ENCODE measurements at places on chromosomes 5 and 9.

DNA sequence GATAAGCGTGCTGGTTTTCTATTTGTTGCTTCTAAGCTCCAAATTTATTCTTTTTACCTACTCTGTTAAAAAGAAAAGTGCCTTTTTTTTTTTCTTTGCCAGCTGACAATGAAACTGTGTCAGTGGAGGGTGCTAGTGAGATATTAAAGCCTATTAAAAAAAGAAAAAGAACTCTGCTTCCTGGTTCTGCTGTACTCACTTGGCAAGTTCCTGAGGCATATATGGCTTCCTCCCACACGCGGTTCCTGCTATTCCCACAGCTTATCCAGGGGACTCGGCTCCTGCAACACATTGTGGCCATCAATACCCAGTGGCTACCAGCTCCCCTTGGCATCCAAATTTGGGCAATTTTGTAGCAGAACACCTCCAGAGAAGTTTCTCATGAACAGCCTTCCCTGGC is 1977.7 kb upstream of the CDH9 start:
- no peak overlapping the region for H3K4me3 ChIP-seq
- no peaks in the 10 kb centered on the region for H3K27me3 ChIP-seq
- no peak overlapping the region for H3K27ac ChIP-seq
- H3K4me1 ChIP-seq, result no peaks in the 10 kb centered on the region
- DNase-seq, result no peak
- H3K36me3 ChIP-seq, result no peaks in the 10 kb centered on the region

GRCh38 chr5:170503990-170504596 is at the start of gene KCNIP1:
KCNIP1 (plus strand) TSS chr5:170504020.
- no peak within 1 kb of the TSS for H3K4me3 ChIP-seq
- H3K27ac ChIP-seq, result no peak within 1 kb of the TSS
- peaks cover 4% of the 10 kb centered on the region for H3K4me1 ChIP-seq
- DNase-seq, result no peak

GRCh38 chr5:100444961-100445360 is 90.2 kb upstream of the FAM174A start:
- DNase-seq, result no peak
- no peaks in the 10 kb centered on the region for H3K27me3 ChIP-seq
- no peaks in the 10 kb centered on the region for H3K4me1 ChIP-seq
- no peak overlapping the region for H3K27ac ChIP-seq
- H3K36me3 ChIP-seq, result no peaks in the 10 kb centered on the region

DNA sequence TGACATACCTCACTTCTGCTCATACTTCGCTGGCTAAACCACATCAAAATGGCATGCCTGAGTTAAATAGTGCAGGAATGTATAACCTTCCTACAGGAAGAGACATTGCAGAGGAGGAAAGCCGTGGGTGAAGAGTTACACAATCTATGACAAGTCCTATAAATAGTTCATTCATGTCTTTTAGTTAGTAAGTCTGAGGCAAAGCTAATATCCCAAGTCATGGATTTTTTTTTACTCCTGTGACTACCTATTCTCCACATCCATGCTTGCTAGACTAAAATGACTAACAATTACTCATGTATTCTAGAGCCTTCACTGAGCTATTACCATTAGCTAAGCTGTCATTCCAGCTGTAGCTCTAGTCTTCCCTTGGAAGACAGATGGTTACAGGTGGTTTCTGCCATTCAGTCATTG is 391.3 kb downstream of the NR2F1-AS1 start:
- H3K4me3 ChIP-seq, result no peak overlapping the region
- H3K4me1 ChIP-seq, result no peaks in the 10 kb centered on the region
- H3K27me3 ChIP-seq, result no peaks in the 10 kb centered on the region

- no peak for DNase-seq
- peaks cover 4% of the 10 kb centered on the region for H3K36me3 ChIP-seq
- H3K4me1 ChIP-seq, result peaks cover 29% of the 10 kb centered on the region
- peaks cover 40% of the 10 kb centered on the region for H3K27me3 ChIP-seq
- H3K27ac ChIP-seq, result no peak overlapping the region
- H3K4me3 ChIP-seq, result no peak overlapping the region
These were observed 3.8 kb upstream of the TJP2 start for GRCh38 chr9:69170231-69170630.

DNA sequence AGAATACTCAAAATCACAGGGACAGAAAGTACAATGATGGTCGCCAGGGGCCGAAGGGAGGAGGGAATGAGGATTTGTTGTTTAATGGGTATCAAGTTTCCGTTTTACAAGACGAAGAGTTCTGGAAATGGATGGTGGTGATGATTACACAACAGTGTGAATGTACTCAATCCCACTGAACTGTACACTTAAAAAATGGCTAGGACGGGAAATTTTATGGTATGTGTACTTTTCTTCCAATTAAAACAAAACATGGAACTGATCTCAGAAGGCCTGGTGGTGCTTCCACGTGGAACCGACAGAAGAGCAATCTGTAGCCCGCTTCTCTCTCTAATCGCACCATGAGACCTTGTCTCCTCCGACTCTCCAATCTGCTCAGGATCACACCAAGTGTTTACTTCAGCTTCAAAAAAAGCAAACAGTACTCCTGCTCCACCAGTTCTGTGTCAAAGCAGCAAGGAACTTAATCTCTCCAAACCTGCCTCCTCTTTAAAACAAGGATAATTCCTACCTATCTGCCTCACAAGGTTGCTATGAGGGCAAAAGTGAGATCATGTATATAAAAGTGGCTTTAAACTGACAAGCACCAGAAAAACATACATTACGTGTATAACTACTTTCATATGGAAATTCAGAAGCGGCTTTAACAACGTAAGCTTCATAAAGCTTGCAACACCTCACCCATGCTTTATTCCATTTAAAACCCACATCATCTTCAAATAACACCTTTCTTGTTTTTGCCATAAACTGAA is 2.1 kb downstream of the ECPAS start:
- no peaks in the 10 kb centered on the region for H3K27me3 ChIP-seq
- no peak for DNase-seq
- H3K27ac ChIP-seq, result peak overlapping the region; percentile 90

DNA sequence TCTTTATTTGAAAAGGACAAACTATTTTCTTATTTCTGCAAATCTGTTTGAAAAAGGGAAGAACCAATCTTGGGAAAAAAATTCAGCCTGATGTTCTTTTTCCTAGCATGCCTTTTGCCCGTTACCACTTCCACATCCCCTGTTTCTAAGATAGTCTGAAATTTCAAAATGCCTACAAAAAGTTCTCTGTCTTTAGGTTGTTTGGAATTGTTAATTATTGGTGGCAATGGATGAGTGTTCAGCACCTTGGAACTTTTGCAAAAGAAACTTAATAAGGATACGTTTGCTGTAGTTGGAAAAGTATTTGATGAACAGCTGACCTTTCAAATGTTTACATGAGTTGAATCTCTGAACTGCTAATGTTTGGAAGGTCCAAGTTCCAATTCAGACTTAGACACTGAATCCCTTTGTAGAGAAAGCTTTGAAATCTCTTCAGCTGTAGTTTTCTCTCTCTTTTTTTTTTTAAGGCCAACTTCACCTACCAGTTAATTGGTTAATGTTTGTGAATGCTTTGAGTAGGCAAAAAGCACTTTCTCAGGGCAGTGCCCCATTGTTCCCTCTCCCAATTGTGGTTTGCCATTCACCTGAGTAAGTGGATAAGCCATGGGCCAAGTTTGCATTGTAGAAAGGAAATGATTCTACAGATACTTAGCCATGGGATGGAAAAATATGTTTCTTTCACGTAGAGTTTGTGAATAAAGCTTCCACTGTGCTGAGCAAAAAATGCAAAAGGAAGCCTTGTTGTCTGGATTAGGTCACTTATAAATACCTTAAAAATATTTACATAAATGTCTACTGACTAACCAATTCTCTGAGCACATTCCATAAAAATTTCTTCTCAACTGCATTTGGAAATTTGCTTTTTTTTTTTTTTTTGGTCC is 156.4 kb upstream of the ELL2 start:
- peaks cover 3% of the 10 kb centered on the region for H3K4me1 ChIP-seq
- no peak overlapping the region for H3K4me3 ChIP-seq
- H3K36me3 ChIP-seq, result no peaks in the 10 kb centered on the region
- peaks cover 3% of the 10 kb centered on the region for H3K27me3 ChIP-seq
- no peak overlapping the region for H3K27ac ChIP-seq

DNA sequence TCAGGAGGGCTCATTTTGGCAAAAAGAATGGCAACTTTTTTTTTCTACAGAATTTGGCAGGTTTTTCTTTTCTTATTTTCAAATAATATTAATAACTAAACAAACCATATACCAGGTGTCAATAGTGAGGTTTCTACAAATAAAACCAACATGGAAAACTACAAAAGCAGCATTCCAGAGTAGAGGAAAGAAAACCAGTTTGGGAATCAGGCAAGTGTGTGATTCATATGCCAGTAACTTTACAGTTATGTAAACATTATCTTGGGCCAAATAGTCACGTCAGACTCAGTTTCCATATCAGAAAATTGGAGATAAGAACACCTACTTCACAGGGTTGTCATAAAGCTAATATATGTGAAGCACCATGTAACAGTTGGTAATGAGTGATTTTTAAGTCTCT is 51.7 kb downstream of the FBXW11 start:
- no peak for DNase-seq
- no peak overlapping the region for H3K4me3 ChIP-seq
- peaks cover 74% of the 10 kb centered on the region for H3K4me1 ChIP-seq
- H3K27me3 ChIP-seq, result no peaks in the 10 kb centered on the region
- H3K27ac ChIP-seq, result no peak overlapping the region

GRCh38 chr5:80864109-80864508 is 96.1 kb upstream of the RASGRF2 start:
- H3K36me3 ChIP-seq, result peaks cover 61% of the 10 kb centered on the region
- no peak for DNase-seq
- H3K4me3 ChIP-seq, result no peak overlapping the region
- H3K27ac ChIP-seq, result no peak overlapping the region
- peaks cover 10% of the 10 kb centered on the region for H3K4me1 ChIP-seq

DNA sequence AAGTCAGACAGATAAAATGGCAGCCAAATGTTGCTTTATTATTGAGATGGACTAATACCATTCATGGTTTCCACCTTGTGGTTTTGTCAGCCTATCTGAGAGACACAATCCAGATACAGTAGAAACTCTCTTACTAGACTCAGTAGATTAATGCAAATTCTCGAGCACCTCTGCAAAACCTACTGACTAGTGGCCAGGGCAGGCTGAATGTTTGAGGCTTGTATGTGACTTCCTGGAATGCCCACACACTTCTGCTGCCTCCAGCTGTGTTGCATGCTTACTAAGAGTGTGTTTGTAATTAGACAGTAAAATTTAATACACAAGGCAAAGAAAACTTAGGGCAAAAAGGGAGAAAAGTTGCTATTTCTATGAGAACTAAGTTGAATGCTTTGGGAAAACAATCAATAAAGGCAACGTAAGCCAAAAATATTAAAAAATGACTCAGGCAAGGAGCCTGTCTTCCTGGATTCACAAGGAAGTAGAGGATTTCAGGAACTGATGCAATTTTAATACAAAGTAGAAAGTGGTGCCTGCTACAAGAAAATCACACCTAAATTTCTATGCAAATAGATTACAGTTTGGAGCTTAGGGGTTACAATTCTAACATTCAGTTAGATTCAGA is 30.2 kb upstream of the CCNG1 start:
- H3K4me3 ChIP-seq, result no peak overlapping the region
- no peaks in the 10 kb centered on the region for H3K36me3 ChIP-seq
- H3K27me3 ChIP-seq, result peaks cover 5% of the 10 kb centered on the region
- DNase-seq, result no peak

- no peak overlapping the region for H3K4me3 ChIP-seq
- no peaks in the 10 kb centered on the region for H3K27me3 ChIP-seq
- no peak overlapping the region for H3K27ac ChIP-seq
- H3K4me1 ChIP-seq, result no peaks in the 10 kb centered on the region
- no peaks in the 10 kb centered on the region for H3K36me3 ChIP-seq
- no peak for DNase-seq
These were observed 53.7 kb downstream of the TLE1 start for GRCh38 chr9:81635521-81636254.

DNA sequence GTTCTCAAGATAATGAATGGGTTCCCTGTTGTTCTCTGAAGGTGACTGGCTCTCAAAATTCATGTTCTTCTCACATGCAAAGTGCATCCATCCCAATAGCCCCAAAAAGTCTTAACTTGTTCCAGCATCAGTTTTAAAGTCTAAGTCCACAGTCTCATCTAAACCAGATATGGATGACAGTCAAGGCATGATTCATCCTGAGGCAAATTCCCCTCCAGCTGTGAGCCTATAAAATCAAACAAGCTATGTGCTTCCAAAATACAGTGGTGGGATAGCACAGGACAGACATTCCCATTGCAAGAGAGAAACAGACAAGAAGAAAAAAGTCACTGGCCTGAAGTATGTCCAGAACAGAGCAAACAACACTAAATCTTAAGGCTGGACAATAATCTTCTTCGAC is 25.4 kb downstream of the FBXO10 start:
- H3K4me1 ChIP-seq, result no peaks in the 10 kb centered on the region
- H3K27ac ChIP-seq, result no peak overlapping the region
- no peaks in the 10 kb centered on the region for H3K36me3 ChIP-seq
- no peaks in the 10 kb centered on the region for H3K27me3 ChIP-seq
- no peak for DNase-seq
- no peak overlapping the region for H3K4me3 ChIP-seq

- H3K4me3 ChIP-seq, result no peak overlapping the region
- peaks cover 3% of the 10 kb centered on the region for H3K4me1 ChIP-seq
- DNase-seq, result no peak
These were observed 174.6 kb downstream of the GDNF start for GRCh38 chr5:37665272-37665671.

DNA sequence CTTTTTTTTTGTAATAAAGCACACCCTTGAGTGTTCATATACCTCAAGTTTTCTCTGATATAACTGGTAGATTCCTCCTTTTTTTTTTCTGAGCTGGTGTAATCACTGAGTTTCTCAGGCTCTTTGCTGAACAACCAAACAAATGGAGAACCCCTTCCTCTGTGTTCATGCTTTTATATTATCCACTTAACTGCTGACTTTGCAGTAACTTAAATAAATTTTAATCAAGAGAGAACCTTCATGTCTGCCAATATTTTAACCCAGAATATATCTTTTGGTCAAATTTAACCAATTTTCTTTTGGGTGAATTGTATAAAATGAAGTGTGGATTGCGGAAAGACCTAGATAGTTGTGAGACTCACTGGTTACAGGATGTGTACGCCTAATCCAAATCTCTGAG is 833.0 kb upstream of the COX7C start:
- no peak overlapping the region for H3K4me3 ChIP-seq
- H3K36me3 ChIP-seq, result no peaks in the 10 kb centered on the region
- no peaks in the 10 kb centered on the region for H3K27me3 ChIP-seq
- no peak overlapping the region for H3K27ac ChIP-seq
- no peak for DNase-seq
- no peaks in the 10 kb centered on the region for H3K4me1 ChIP-seq

- no peak for DNase-seq
- H3K36me3 ChIP-seq, result peaks cover 6% of the 10 kb centered on the region
- peak overlapping the region; percentile 78 for H3K4me3 ChIP-seq
- peaks cover 31% of the 10 kb centered on the region for H3K4me1 ChIP-seq
These were observed 8.9 kb downstream of the HAVCR1 start for GRCh38 chr5:157050050-157050449.

GRCh38 chr9:97925497-97926334 is 3.4 kb upstream of the TRMO start:
- H3K4me1 ChIP-seq, result peaks cover 20% of the 10 kb centered on the region
- peaks cover 5% of the 10 kb centered on the region for H3K36me3 ChIP-seq
- no peaks in the 10 kb centered on the region for H3K27me3 ChIP-seq
- H3K27ac ChIP-seq, result peak overlapping the region; percentile 43
- H3K4me3 ChIP-seq, result no peak overlapping the region
- no peak for DNase-seq

GRCh38 chr5:1401536-1402138 is 43.6 kb downstream of the SLC6A3 start:
- H3K27me3 ChIP-seq, result peaks cover 9% of the 10 kb centered on the region
- H3K27ac ChIP-seq, result no peak overlapping the region
- no peaks in the 10 kb centered on the region for H3K4me1 ChIP-seq
- no peak overlapping the region for H3K4me3 ChIP-seq
